Activated CD4-positive, alpha-beta T cell treated with anti-CD3 and anti-CD28 coated beads, Interleukin-2, amount 50 U/mL, for 4 hours (primary cell): ENCODE measurements at places on chromosomes 3 and 15.
A peak's percentile ranks its signal among the peaks of the same experiment; 100 is the strongest.

- DNase-seq = no peak
Measured at GRCh38 chr15:78938658-78939488, 6.0 kb downstream of the CTSH start.

DNA sequence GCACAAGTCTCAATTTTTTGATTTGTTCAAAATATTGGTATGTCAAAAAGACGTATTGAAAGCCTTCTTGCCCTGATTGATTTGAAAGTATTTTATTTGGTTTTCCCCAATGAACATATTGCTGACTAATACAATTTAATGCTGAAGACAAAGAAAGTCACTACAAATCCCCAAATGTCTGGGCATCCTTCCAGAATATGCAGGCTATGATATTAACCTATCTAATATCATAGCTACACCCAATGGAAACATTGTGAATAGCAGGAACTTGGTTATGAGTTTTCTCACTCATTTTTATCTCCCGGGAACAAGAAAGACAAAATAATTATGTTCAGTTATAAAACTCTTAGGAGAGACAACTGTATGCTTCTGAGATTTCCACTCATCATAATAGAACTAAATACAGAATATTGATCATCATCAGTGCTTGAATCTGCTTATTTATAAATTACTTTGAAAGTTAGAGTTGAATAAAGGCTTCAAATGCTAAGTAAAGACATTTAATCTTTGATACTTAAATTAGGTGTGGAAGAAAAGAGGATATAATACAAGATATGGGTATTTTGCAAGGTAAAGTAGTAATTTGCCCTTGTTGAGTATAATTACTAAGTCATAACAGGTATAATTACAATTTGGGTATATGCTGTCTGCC is 483.9 kb downstream of the RBMS3 start:
- no peak for DNase-seq

DNA sequence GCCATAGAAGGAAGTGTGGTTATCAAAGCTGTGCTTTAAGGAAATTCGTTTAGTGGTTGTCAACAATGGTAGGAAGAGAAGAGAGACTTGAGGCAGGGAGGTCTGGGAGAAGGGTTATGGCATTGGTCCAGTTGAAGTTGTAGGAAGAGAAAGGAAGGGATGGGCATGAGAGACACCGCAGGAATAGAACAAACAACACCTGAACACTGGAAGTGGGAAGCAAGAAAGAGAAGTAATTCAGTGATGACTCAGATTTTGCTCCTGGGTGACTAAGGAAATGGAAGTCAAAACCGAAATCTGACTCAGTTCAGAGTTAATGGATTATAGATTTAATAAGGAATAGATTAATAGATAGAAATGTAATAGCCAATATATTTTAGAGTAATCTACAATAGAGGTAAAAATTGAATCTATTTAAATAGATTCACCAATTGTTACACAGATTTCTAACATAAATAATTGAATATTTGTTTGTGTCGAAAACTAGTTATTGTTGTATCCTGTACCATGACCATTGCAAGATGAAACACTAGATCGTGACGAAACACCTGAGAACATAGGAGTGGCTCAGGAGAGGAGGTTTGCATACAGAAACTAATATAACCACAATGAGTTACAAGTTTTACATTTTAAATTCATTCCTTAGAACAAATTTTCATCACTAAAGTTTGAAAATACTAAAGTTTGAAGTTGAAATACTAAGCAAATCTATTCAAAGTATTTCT is 36.0 kb downstream of the THBS1 start:
- no peak for DNase-seq

- no peak for DNase-seq
Measured at GRCh38 chr3:58524326-58524888, 12.6 kb downstream of the ACOX2 start.

DNA sequence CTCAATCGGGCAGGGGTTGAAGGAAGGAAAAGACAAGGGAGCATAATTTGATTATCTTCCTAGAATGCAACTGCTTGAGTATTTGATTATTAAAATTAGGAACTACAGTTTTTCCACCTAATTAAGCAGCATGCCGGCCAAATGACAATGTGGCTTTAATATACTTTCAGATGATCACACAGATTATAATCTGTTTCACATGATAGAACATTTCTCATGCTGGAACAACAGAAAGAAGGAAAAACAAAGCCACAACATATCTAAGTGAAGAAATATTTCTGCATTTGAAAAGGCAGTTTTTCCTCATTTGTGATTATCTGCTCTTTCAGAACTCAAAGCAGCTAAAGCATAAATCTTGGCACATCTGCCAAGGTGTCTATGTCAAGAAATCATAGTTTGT is 82.7 kb downstream of the STRIT1 start:
- no peak for DNase-seq

GRCh38 chr3:197428117-197428801 is 127.5 kb downstream of the BDH1 start:
- DNase-seq = peak; percentile 19
